ENCODE measurements at places on chromosomes 11 and 22.

- peaks cover 10% of the 10 kb centered on the region for H3K4me1 ChIP-seq
- H3K36me3 ChIP-seq, result no peaks in the 10 kb centered on the region
- no peak overlapping the region for H3K4me3 ChIP-seq
- no peaks in the 10 kb centered on the region for H3K27me3 ChIP-seq
- no peak for DNase-seq
- H3K27ac ChIP-seq, result no peak overlapping the region
Measured at GRCh38 chr11:69400771-69401590, 80.5 kb upstream of the LINC01488 start.

DNA sequence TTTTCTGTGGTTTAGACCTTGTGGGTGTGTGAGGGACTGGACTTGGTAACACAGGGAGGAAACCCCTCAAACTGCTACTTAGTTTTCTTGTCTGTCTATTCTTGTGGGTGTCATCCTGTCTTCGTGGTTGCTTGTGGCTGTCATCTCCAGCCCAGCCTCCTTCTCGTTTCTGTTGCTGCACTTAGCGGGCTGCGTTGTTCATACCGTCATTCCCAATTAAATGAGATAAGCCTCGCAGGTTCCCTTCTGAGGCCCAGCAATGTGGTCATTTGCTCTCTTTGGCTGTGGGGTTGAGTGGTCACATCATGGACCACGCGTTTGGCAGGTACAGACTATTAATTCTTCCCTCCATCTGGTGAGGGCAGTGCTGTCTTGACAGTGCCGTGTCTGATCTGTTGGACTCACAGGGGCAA lies 18.8 kb downstream of the PANX1 start:
- no peak overlapping the region for H3K27ac ChIP-seq
- no peak for DNase-seq
- H3K4me1 ChIP-seq, result peaks cover 10% of the 10 kb centered on the region
- no peaks in the 10 kb centered on the region for H3K36me3 ChIP-seq

DNA sequence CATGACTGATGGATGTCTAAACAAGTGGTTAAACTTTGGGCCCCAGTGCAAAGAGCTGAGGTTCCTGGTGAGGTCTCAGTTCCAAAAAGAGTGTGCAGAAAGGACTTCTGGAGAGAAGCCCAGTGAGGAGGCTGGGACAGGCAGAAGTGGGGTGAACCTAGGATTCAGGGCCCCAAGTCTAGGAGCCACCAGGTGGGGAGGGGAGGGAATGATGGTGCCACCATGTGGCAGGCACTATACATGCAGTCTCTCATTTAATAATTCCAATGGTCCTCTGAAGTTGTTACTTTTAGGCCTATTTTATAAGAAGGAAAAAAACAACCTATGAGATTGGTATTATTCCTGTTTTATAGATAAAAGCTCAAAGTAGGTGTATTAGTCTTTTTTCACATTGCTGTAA lies 102.0 kb downstream of the INSC start:
- H3K27ac ChIP-seq, result no peak overlapping the region
- no peak overlapping the region for H3K4me3 ChIP-seq
- DNase-seq, result no peak
- H3K36me3 ChIP-seq, result no peaks in the 10 kb centered on the region
- H3K27me3 ChIP-seq, result no peaks in the 10 kb centered on the region
- no peaks in the 10 kb centered on the region for H3K4me1 ChIP-seq

- no peaks in the 10 kb centered on the region for H3K4me1 ChIP-seq
- peak overlapping the region; percentile 21 for H3K27ac ChIP-seq
- peaks cover 5% of the 10 kb centered on the region for H3K36me3 ChIP-seq
- no peak overlapping the region for H3K4me3 ChIP-seq
- no peaks in the 10 kb centered on the region for H3K27me3 ChIP-seq
Measured at GRCh38 chr11:125394296-125394695, 101.8 kb downstream of the FEZ1 start.

DNA sequence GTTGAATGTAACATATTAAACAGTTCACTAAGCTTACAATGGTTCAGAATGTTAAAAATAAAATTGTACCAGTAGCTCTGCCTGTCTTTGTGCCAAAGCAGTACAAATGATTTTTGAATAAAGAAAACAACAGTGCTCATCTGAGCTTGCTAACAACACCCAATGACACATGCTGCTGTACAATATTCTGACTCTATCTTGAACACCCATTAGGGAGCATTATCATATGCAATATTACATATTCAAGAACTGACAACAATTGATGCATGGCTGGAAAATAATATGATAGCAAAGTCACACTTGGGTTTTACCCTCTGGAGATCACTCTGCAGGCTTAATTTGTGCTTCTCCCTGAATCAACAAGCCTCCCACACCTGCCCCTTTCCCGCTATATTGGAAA lies 953.7 kb downstream of the OPCML start:
- H3K36me3 ChIP-seq, result no peaks in the 10 kb centered on the region
- H3K27ac ChIP-seq, result no peak overlapping the region
- peaks cover 9% of the 10 kb centered on the region for H3K4me1 ChIP-seq
- no peak for DNase-seq
- H3K4me3 ChIP-seq, result no peak overlapping the region
- no peaks in the 10 kb centered on the region for H3K27me3 ChIP-seq

DNA sequence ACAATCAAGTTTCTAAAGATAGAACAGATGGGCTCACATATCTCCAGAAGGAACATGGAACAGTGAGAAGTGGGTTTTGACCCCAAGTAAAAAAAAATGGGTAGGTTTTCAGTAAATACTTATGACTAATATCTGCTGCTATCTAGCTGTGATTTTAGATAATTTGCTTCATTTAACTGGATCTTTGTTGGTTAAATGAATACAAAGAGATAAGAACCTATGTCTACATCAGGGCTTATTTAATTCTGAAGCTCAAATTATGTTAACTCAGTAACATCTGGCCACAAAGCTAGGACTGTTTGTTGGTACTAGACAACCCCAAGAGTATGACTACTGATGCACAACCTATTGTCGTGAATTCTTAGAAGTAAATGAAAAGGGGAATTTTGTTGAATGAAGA lies 144.4 kb upstream of the SESN3 start:
- no peaks in the 10 kb centered on the region for H3K36me3 ChIP-seq
- no peak overlapping the region for H3K4me3 ChIP-seq
- H3K4me1 ChIP-seq, result no peaks in the 10 kb centered on the region
- no peak overlapping the region for H3K27ac ChIP-seq

- H3K4me3 ChIP-seq, result no peak overlapping the region
- no peaks in the 10 kb centered on the region for H3K4me1 ChIP-seq
- no peak for DNase-seq
- H3K36me3 ChIP-seq, result peaks cover 21% of the 10 kb centered on the region
Measured at GRCh38 chr22:46280063-46280817, 12.4 kb downstream of the TTC38 start.

- no peaks in the 10 kb centered on the region for H3K4me1 ChIP-seq
- no peak overlapping the region for H3K4me3 ChIP-seq
- no peaks in the 10 kb centered on the region for H3K36me3 ChIP-seq
- H3K27ac ChIP-seq, result no peak overlapping the region
- H3K27me3 ChIP-seq, result peaks cover 14% of the 10 kb centered on the region
Measured at GRCh38 chr11:71542879-71543777, 5.1 kb upstream of the KRTAP5-9 start.

GRCh38 chr11:3855808-3856491 lies 486 bp downstream of the STIM1 start:
- H3K27me3 ChIP-seq, result no peaks in the 10 kb centered on the region
- peak overlapping the region; percentile 89 for H3K4me3 ChIP-seq
- no peak overlapping the region for H3K27ac ChIP-seq
- no peaks in the 10 kb centered on the region for H3K36me3 ChIP-seq
- H3K4me1 ChIP-seq, result peaks cover 17% of the 10 kb centered on the region

DNA sequence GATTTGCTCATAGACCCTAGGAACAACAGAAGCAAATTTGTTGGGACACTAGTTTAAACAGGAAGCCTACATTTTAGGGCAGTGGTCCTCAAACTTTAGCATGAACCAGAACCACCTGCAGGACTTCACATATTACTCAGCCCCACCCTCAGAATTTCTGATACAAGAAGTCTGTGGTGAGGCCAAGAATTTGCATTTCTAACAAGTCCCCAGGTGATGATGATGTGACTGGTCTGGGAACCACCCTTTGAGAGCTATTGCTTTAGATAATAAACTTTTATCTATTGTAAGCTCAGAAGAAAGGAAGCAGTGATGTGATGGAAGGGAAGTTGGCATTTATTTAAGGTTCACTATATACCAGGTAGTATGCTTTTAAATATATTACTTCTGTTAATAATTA lies 194.0 kb downstream of the FAM181B start:
- H3K27ac ChIP-seq, result no peak overlapping the region
- no peak overlapping the region for H3K4me3 ChIP-seq
- H3K27me3 ChIP-seq, result no peaks in the 10 kb centered on the region
- no peaks in the 10 kb centered on the region for H3K4me1 ChIP-seq
- DNase-seq, result no peak
- no peaks in the 10 kb centered on the region for H3K36me3 ChIP-seq

DNA sequence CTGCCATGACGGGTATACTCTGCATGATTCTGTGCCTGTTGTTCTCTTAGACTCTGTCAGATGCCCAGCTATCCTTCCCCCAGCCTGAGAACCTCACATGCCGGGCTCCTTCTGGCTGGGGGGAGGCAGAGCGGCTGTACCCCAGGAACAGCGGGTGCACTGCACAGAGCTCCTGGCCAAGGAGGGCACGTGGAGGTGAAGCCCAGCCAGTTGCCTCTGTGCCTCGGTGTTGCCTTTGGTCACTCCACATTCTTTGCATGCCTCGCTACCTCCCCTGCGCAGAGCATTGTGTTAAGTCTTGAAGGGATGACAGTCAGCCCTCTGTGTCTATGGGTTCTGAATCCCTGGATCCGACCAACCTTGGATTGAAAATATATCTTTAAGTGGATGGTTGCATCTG lies 77.7 kb downstream of the FEZ1 start:
- peaks cover 57% of the 10 kb centered on the region for H3K36me3 ChIP-seq
- H3K4me1 ChIP-seq, result no peaks in the 10 kb centered on the region
- no peaks in the 10 kb centered on the region for H3K27me3 ChIP-seq
- H3K27ac ChIP-seq, result peak overlapping the region; percentile 27

DNA sequence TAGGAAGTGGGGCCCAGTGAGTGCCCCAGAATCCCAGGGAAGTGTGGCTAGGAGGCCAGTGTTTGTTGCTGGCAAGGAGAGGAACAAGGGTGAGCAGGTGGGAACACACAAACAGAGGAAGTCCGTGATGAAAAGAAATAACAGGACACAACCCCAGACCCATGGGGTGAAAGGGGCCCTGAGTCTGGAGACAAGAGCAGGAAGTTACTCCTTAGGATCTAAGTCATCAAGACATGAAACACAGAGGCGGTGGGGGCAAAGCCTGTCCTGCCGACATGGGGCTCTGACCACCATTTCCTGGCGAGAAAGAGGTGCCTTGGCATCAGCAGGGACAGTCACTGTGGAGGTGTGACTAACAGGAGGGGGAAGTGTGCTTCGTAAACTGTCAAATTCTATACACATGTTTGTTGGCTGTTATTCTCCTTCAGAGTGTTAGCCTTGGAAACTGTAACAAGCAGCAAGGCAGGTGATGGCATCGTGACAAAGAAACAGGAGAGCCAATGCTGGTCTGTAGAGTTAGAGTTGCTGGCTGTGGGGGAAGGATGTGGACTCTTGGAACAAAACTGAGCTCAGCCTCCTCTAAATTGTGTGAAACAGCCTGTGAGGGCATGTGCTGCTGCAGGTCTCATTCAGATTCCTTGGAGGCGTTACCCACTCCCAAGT lies 21.7 kb downstream of the CHST1 start:
- DNase-seq, result no peak
- no peaks in the 10 kb centered on the region for H3K36me3 ChIP-seq
- H3K4me3 ChIP-seq, result no peak overlapping the region
- no peak overlapping the region for H3K27ac ChIP-seq
- H3K4me1 ChIP-seq, result peaks cover 5% of the 10 kb centered on the region

DNA sequence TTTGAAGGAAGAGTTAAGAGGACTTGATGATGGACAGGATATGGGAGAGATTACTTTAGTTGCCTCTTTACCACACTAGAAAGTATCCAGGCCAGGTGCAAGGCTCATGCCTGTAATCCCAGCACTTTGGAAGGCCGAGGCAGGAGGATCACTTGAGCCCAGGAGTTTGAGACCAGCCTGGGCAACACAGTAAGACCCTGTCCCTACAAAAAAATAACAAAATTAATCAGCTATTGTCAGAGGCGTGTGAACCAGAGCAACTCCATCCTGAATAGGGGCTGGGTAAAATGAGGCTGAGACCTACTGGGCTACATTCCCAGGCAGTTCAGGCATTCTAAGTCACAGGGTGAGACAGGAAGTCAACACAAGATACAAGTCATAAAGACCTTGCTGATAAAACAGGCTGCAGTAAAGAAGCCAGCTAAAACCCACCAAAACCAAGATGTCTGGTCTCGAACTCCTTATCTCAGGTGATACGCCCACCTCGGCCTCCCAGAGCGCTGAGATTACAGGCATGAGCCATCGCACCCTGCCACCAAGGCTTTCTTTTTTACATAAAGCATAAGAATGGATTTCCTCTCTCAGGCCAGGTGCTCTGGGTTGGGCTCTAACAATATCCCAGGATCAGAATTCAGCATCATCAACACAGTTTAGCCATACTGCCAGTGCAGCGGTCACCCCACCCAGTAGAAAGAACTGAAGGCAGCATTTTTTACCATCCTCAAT lies 17.8 kb downstream of the PI4KA start:
- no peaks in the 10 kb centered on the region for H3K4me1 ChIP-seq
- no peaks in the 10 kb centered on the region for H3K27me3 ChIP-seq
- no peaks in the 10 kb centered on the region for H3K36me3 ChIP-seq
- no peak for DNase-seq
- H3K27ac ChIP-seq, result no peak overlapping the region

GRCh38 chr11:99256614-99257013 lies 235.9 kb downstream of the CNTN5 start:
- no peak overlapping the region for H3K4me3 ChIP-seq
- no peaks in the 10 kb centered on the region for H3K36me3 ChIP-seq
- no peak overlapping the region for H3K27ac ChIP-seq
- no peaks in the 10 kb centered on the region for H3K27me3 ChIP-seq

DNA sequence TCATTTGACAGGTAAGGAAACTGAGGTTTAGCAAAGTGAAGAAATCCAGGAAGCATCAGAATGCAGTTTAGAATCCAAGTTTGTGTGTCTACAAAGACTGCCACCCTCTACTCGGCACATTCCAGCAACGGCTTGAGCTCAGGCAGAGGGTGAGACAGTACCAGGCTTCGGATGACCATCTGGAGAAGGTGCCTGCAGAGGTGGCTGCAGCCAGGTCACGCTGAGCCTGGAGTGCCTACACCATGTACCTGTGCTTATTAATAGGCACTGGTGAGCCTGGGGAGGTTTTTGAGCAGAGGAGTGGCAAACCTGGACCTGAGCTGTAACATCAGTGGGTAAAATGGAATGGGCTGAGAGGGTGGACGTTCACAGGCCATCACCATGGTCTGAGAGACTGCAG lies 4.7 kb downstream of the FXYD6 start:
- peaks cover 4% of the 10 kb centered on the region for H3K36me3 ChIP-seq
- no peak overlapping the region for H3K4me3 ChIP-seq
- no peaks in the 10 kb centered on the region for H3K27me3 ChIP-seq
- H3K4me1 ChIP-seq, result peaks cover 33% of the 10 kb centered on the region
- no peak for DNase-seq
- no peak overlapping the region for H3K27ac ChIP-seq
